ENCODE measurements at places on chromosomes 1 and 21. TPM values are rescaled to one million over a fixed set of nuclear protein-coding genes. Genes with fewer than 3 reads are reported as not detected.

The TRNP1 gene
- 8.8 TPM for total RNA-seq

The OR2T11 gene
- total RNA-seq = not detected

The LIX1L gene
- total RNA-seq = 27.8 TPM

The OR2L8 gene
- total RNA-seq = not detected

The CD1E gene
- total RNA-seq = not detected

The BRINP2 gene
- 0.72 TPM for total RNA-seq

All from placental pericyte (primary cell).